ELF-1 (cell line): ENCODE measurements at places on chromosomes 5 and 9.

- DNase-seq: no peak
Measured at GRCh38 chr9:2560180-2560579, 61.4 kb upstream of the VLDLR start.

DNA sequence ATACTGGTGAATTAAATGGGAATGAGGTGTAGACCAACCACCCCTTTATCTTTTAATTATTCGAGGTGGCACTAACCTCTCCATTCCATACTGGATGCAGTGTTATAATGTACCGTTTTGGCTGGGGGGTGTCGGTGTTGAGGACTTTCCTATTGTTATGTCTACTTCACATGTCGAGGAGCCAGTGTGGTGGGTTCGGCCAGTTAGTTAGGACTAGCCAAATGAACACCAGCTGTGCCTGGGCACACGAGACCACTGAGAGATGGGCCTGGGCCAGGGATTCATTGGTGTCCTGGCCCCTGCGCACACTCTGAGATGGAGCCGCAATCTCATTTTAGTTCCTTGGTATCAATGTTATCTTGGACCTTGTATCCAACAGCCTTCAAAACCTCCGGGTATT is 186.2 kb downstream of the CACNA1B start:
- DNase-seq: no peak

DNA sequence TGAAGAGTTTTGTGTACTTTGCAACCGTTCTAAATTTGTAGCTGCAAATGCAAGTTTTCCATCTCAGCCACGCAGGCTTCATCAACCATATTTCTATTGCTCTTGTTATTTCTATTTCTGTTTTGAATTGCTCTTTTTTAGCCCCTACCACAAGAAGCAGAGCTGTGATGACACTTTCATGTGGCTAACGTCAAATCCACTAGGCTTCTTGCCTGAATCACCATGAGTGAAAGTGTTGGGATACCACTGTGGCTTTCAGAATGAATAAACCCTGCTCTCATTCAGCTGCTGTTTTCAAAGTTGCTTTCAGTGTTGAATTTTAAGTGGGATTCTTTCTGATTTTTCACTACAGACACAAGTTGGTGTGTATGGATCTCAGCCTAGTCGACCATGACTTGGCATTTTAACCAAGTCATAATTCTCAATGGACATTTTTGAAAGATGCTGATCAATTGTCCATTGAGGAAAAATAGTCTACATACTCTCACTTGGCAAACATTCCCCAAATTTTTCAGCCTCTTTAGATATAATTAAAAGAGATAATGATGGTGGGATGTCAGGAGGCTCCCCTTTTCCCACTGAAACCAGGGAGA is 41.0 kb upstream of the MTAP start:
- DNase-seq: no peak

DNA sequence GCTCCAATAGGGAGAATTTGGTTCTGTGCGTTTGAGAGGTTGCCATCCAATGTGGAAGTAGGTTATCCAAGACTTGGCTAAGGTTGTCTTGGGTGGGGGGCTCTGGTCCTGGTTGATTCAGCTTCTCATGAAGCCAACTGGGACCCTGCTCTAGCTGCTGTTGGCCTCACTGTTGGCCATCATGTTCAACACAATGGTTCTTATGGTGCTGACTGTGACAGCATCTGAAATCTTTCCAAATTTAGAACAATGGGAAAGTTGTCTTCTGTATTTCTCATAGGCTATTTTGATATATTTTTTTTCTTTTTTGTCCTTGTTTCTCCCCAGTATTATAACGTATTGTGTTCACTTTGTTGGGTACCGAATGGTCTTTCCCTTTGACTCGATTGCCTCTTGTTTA is 71.9 kb downstream of the GDNF start:
- no peak for DNase-seq

DNA sequence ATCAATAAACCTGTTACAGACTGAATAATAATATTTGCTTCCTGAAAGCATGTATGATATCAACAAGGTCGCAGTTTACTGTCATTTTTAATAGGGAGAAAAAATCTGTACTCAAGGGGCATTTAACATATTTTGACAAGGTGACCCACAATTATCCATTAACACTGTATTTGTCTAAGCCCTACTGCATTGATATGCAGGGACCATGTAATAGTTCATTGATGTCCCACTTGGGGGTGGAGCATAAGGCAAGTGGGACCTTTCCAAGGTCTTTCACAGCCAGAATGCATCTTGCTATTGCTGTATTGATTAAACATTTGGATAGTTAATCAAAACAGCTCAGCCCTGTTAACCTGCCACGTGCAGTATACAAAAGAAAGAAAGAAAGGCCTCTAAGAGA is 502.0 kb downstream of the NR2F1-AS1 start:
- DNase-seq: no peak
